HT1080 (cell line): ENCODE measurements at places on chromosomes 6 and 20. TPM values are rescaled to one million over a fixed set of nuclear protein-coding genes. Genes with fewer than 3 reads are reported as not detected.

DNA sequence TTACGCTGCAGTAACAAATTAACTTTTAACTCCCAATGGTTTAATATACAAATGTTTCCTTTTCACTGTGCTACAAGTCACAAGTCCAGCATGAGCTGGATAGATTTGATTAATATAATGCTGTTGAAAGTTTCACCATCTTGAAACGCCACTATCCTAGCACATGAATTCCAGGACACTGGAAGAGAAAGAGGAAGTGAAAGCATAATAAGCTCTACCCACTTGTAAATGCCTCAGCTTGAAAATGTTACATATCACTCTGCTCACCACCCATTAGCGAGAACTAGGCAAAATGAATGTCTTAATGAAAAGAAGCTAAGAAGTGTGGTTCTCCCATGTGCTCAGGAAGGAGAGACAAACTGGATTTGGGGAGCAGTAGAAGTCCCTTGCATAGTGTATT lies 46.9 kb downstream of the PCSK2 start:
- no peak for DNase-seq

The MUC22 gene
- total RNA-seq, result not detected in 2 replicates

- DNase-seq, result no peak
Observed at GRCh38 chr20:19045371-19045770, 167.1 kb upstream of the SLC24A3 start.

DNA sequence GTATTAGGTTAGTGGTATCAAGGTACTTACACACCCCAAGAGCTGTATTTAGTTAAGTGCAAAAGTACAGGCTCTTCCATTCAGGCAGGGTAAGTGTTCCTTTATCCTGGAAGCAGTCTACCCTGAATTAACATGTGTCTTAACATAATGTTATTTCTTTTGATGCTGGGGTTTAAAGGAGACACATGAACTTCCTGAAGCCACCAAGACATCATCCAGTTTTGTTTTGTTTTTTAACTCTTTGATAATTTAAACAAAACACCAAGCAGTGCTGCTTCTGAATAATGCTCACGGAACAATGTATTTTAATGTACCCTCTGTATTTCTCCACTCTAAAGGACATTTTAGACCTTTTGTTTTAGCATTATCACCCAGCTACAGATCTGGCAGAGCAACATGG lies 50.5 kb upstream of the PLCB4 start:
- DNase-seq, result no peak

GRCh38 chr6:143561105-143561704 lies 49.7 kb upstream of the FUCA2 start:
- DNase-seq, result no peak

The CYB5R4 gene
- 9.4 and 14.9 TPM in 2 replicates for total RNA-seq

GRCh38 chr20:46998477-46999240 lies 104.0 kb downstream of the EYA2 start:
- no peak for DNase-seq

GRCh38 chr20:53642196-53643030 lies 48.8 kb upstream of the ZNF217 start:
- peak; percentile 85 for DNase-seq

The PNPLA1 gene
- 0.03 TPM in 1 of 2 replicates, not detected in the other for total RNA-seq

DNA sequence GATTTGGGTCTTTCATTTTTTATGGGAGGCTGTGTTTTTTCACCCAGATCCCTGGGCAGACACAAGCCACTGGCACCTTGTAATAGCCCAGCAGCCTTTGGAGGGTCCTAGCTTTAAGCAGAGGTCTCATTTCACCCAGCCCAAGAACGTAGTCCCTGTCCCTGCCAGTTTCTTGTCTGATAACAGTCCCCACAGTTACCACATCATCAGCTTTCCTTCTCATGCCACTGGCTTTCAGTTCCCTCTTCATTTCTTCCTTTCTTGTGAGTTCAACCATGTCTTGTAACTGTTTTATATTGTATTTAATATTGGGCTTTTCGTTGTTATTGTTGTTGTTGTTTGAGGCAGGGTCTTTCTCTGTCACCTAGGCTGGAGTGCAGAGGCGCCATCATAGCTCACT lies 10.6 kb downstream of the PNPLA1 start:
- no peak for DNase-seq

GRCh38 chr20:1534526-1534925 lies 23.0 kb downstream of the SIRPD start:
- DNase-seq, result no peak

DNA sequence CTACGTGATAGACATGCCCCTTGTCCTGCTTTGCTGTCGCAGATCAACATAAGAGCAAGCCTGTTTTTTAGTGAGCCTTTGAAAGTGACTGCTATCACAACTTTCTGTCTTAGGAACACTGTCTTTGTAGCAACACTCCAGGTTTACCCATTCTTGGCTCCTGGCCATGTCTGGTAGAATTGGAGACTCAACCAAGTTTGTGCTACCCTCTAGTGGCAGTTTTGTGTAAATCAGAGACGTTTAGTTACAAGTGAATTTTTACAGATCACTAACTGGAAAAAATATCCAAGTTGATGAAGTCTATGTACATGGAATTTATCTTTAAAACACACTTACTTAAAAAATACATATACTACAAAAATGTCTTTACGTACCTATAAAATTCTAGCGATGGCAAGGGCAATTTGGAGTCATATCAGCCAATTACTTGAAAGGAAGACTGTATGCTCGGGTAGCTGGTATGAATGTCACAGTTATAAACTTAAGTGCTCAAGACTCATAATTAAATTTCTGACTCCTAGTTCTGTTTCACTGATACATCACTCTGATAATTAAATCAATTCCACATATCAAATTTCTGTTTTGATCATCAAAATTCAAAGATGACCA lies 101.4 kb downstream of the ADGB start:
- DNase-seq, result peak; percentile 46

The TNF gene
- not detected in 2 replicates for total RNA-seq

The RAB44 gene
- total RNA-seq, result not detected in 2 replicates

The MAP3K5 gene
- total RNA-seq, result 5.4 and 6.4 TPM in 2 replicates

The PKHD1 gene
- total RNA-seq, result not detected in 2 replicates

- no peak for DNase-seq
Observed at GRCh38 chr20:62726716-62727583, 18.3 kb downstream of the NTSR1 start.

DNA sequence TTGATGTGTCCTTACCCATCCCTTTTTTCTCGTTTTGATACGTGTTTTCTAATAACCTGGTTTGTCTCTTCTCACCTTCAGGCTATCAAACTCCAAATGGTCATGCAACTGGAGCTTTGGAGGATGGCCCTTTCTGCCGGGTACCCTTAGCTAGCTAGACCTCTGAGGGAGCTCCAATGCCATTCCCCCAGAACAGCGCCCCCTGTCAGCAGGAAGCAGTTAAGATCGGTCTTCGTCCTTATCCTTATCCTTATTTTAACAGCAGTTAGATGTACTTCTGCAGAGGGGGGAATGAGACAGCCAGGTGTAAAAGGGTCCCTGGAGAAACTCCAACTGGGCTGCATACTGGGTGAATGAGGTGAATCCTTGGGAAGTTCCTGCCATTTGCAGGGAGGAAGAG lies 37.2 kb downstream of the SEL1L2 start:
- DNase-seq, result no peak

The CLPSL2 gene
- not detected in 2 replicates for total RNA-seq

GRCh38 chr6:48032151-48032550 lies 78.8 kb downstream of the PTCHD4 start:
- DNase-seq, result peak; percentile 79

DNA sequence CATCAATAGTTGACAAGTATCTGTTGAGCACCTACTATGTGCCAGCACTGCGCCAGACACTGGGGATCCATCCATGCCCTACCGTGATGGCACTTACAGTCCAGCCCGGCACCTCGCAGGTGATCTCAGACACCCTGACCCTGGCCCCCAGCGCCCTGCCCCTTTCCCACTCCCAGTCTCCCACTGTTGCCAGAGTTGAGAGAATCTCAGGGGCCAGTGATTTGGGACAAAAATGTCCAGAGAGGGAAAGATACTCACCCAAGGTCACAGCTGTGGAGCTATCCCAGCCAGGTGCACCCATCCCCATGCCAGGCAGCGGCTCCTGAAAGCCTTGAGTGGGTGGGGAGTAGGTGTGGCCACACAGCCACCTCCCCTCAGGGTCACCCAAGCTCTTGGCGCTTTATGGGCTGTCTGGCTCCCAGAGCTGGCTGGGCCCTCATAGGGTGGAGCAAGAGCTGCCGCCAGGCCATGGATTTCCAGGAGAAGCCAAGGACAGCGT lies 3.3 kb downstream of the PI16 start:
- no peak for DNase-seq

The VWA7 gene
- 0.77 and 0.79 TPM in 2 replicates for total RNA-seq

DNA sequence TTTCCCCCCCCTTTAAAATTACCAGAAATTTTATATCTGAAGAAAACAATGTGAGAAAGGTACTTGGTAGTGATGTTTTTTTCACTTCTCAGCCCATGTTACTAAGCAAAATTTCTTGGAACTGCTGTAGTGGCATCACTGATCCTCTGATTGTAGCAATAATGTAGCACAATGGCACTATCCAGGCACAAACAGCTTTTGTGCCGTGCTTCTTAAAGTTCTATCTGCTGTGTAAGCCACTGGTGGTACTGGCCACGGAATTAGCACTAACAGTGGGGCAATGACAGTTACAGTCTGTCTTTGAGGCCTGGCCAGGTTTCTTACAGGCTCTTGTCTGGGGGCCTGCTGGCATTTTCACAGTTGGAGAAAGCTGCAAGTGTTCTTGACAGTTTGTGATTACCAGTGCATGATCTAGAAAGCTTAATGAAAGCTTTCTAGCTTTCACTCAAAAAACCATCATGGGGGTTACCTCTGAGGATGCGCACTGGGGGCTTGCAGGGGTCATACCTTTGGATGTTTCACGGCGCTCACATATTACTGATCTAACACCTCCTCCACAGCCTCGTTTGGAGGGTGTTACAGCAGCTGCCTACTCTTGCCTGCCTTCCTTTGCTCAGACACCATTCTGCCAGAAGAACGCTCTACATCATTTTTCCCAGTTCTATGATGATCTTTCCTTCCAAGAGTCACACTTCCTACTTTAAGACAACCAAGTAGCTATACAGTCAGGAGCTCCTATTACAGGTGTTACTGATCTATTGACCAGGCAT lies 58.4 kb upstream of the ARMH2 start:
- DNase-seq, result no peak
